Stimulated activated CD4-positive, alpha-beta T cell treated with anti-CD3 and anti-CD28 coated beads, Interleukin-1b, Interleukin-23, amount 100 ng/mL, for 4 hours (primary cell): ENCODE measurements at places on chromosomes 6 and 20.

DNA sequence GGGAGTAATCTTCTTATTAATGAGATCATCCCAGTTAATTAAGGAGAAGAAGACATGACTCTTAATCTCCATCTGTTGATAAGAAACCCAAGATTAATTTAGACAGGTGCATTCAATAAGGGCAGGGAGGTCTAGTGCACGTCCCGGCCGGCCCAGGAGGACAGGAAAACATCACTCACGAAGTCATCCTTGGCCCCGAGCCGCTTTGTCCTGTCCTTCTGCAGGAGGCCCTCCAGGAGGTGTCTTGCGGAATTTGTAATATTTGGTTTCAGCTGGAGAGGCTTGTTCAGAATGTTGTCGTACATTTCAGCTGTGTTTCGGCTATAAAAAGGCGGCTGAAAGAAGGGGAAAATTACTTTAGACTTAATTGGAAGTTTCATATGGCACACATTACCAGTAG is 118.4 kb upstream of the SLC2A12 start:
- DNase-seq, result no peak

GRCh38 chr6:111585974-111586315 is 19.7 kb downstream of the TRAF3IP2 start:
- DNase-seq, result no peak

GRCh38 chr6:85828973-85829372 is 186.3 kb upstream of the SYNCRIP start:
- no peak for DNase-seq

DNA sequence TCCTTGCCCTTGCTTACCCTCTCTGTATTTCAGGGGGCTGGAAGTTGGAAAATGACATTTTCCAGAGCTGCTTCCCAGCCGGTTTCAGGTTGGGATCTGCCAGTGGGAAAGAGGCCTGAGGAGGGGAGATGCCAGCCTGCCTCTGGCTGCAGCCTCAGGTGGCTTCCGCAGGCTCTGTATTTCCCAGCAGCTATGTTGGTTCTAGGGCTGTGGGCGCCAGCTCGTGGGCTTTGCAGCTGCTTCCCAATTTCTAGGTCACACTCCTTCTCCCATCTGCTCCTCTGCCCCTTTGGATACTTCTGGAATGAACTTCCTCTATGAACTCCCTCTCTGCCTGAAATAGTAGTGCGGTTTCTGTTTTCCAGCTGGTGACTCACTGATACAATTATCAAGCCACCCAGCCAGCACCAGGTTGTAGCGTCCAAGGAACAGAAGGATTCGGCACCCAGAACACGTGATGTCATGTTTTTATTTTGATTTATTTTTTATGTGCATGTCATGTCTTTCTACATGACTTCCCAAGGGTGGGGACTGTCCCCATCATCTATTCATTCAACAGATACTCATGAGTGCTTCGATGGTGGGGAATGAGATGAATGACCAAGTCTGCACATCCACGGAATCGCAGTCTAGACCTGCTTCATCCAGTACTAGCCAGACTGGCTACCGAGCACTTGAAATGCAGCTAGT is 38.0 kb downstream of the TGM2 start:
- no peak for DNase-seq

DNA sequence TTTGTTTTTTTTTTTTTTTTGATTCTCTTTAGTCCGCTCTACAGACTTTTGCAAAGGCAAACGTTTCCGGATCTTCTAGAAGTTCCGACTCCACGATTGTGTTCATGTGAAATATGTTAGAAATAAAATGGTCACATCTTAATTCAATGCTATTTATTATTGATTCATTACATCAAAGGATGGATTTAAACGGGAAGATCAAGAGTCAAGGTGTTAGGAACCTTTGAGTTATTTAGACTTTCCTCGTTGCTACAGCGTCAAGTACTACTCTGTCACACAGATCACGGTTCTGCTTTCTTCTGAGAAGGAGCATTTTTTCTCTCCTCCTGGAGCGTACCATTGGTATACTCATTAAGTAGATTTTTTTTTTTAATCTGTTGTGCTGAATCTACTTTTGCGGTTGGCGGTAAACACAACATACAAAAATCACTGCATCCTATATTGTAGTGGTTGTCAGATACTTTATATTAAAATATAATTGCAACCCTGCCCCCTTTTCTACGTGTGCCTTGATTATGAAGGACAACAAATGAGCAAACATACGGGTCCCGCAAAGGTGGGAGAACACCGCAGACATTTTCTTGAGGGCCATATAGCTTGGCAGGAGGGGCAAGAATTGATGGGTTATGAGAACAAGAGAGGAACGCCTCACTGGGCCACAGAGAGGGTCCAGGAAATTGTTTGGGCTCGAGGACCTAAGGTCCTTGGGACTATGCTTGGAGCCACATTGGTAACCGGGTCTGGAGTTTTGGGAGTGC is 17.5 kb downstream of the HMGN4 start:
- no peak for DNase-seq

- no peak for DNase-seq
Observed at GRCh38 chr6:7184502-7184901, 76.7 kb downstream of the RREB1 start.

DNA sequence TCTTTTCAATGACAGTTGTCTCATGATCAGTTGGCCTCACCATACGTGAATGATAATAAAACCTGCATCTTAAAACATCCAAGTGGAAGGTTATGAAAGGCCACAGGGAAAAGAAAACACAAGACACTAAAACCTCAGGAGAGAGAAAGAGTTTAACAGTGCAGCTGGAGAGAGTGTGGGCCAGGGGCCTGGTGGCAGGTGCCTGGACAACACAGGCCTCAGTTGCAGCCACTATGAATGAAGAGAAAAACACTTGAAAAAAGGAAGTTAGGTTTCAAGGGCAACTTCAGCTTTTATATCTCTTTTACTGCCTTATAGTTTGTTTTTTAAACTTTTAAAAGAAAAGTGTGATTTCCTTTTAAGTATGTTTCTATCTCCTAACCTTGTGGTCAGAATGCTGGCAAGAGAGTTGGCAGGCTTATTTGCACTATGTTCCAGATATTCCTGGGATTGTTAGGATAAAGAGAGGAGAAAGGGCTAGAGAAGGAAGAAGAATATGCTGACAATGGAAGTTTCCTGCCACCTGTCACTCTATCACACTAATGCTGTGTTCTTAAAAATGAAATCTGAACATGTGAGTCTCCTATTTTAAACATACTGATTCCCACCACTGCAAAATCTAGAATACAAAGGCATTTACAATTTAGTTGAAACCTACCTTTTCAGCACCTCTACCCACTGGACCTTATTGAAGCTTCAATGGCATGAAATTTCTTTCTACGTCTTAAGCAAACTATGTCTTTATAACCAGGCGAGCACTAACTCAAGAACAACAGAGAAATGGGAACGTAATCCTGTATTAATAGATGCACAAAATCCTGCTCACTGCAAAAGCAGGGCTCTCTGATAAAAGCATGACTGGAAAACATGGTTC is 222.4 kb downstream of the CD83 start:
- no peak for DNase-seq

GRCh38 chr6:154403788-154404187 is 47.2 kb upstream of the IPCEF1 start:
- no peak for DNase-seq

GRCh38 chr6:161188547-161189465 is 85.1 kb downstream of the AGPAT4 start:
- DNase-seq, result no peak

DNA sequence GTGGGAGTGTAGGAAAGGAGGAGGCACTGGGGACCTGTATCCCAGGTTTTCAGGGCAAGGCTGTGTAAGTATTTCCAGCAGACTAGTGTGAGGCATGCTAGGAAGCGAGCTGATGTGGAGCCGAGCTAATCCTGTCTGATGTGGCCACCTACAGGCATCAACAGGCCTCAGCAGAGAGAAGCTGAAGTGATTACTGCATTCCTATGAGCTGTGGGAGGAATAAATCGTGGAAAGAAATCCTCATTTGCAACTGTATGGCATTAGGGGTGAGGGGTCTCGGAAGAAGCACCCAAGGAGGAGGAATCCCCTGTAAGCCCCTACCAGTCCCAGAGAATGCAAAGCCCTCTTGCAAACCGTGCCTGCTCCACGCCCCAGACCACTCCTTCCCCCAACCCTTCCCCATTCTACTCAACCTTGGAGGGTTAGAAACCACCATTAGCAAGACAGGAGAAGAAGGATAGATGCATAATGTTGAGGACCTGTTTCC is 41.6 kb downstream of the C6orf15 start:
- DNase-seq, result no peak

- DNase-seq, result no peak
Observed at GRCh38 chr6:81984599-81984998, 232.1 kb upstream of the TENT5A start.

GRCh38 chr6:160284575-160284974 is 26.0 kb upstream of the SLC22A2 start:
- DNase-seq, result no peak

DNA sequence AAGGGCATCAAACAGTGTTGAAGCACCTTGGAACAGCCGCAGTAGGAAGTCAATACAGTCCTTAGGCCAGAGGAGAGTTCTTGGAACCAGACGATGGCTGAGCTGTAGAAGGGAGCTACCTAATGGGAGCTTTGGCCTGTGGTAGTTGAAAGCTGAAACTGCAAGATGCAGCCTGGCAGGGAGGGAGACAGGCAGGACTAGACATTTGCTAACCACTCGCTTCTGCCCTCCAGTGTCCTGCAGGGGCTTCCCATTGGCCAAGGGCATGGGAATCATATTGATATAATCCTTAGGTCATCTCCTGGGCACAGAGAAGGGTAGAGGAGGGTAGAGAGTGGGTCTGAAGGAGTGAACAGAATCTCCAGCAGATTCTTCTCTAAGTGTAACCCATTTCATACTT is 60.4 kb downstream of the TPD52L1 start:
- no peak for DNase-seq

GRCh38 chr6:126170433-126170832 is 169.5 kb upstream of the CENPW start:
- DNase-seq, result no peak

- DNase-seq, result no peak
Observed at GRCh38 chr6:15413466-15414234, 167.8 kb downstream of the JARID2 start.

DNA sequence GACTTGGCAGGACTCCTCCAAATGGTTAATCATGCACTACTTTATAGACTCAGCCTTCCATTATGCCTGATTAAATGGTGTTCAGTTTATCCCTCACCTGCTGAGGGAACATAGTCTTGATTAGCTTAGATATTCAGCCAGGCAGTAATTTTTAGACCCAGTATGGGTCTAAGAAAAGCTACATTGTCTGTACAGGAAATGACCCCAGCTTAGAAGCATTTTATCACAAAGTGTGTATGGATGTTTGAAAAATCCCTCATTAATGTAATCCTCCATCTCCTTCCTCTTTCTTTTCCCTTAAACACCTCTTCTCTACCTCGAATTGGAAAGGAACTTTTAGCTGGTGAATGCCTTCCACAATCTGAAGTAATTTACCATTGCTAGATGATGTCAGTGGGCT is 252.2 kb upstream of the BMP2 start:
- no peak for DNase-seq

DNA sequence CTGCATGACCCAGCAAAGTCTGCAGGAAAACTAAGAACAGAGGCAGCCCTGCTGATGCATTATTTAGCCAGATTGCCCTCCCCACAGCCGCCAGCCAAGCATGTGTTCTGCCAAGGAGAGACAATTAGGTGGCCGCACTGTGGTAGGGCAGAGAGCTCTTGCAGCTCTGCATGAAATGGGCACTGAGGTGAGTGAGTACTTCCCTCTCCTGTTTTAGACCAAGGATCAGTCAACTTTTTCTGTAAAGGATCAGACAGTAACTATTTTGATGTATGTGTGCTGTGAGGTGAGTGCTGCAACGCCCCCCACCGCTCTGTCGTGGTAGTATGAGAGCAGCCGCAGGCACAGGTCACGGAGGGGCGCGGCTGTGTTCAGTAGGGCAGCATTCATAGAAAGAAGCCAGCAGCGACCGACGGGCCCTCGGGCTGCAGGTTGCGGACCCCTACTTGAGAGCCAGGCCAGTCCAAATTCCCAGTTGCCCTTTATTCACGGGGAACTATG is 23.8 kb upstream of the FAM50B start:
- DNase-seq, result no peak

GRCh38 chr6:28218312-28219248 is 6.5 kb upstream of the ZSCAN9 start:
- DNase-seq, result no peak

- DNase-seq, result no peak
Observed at GRCh38 chr6:76422511-76423213, 350.2 kb upstream of the IMPG1 start.
